Endodermal cell (in vitro differentiated cells): ENCODE measurements at places on chromosomes 3 and 15.

- DNase-seq = no peak
Observed at GRCh38 chr3:151347432-151347831, 18.1 kb upstream of the P2RY13 start.

- no peak for DNase-seq
Observed at GRCh38 chr15:40578892-40579291, 9.8 kb downstream of the RPUSD2 start.

DNA sequence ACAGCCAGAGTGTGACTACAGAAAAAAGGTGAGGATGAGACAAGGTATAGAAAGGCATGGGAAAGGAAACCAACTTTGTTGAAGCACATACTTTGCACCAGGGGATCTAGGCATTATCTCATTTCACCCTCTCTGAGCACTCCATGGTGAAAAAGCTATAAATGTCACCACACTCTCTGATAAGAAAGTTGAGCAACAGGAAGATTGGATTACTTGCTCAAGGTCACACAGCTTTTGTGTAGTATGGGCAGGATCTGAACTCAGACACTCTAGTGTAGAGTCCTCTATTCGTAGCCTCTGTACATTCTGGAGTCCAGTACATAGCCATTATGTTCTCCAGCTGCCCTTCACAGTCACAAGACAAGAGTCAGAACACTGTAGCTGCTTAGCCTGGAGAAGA is 163.4 kb upstream of the SEMA6D start:
- no peak for DNase-seq

- peak; percentile 89 for DNase-seq
Observed at GRCh38 chr3:47578119-47578632, 489 bp downstream of the CSPG5 start.

DNA sequence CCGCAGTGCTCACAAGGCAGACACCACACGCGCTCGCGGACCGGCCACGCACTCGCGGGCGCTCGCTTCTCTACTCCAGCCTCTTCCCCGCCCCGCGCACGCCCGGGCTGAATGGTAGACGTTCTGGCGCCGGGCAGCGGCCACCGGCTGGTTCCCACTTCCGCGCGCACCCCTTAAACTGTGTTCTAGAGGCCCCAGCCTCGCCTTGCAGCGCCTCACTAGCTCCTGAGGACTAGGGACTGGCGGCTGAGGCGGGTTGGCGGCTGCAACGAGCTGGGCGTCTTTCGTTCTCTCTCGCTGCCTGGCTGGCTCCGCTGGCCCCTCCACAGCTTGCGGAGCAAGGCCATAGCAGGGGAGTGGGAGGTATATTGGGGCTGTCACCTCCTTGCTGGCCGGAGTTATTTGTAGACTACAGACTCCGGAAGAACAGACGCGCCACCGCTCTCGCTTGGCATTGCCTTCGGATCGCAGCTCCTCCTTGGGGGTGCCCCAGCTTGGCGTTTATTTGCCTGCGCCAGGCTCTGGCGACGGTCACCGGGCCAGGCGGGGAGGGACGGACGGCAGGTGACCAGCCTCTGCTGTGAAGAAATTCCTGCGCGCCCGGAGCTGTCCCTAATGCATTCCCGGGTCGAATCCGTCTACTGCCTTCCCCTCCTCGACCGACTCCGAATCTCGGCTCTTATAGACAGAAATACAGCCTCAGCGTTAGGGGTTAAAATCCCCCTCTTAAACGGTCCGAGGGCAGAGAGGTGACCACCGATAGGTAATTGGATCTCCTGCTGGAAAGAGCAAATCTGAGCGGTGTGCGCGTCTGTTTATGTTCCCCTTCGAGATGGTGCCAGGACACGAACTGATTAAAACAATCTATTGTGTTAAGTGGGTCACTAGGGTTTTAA is 1.3 kb downstream of the GREM1 start:
- peak; percentile 77 for DNase-seq

DNA sequence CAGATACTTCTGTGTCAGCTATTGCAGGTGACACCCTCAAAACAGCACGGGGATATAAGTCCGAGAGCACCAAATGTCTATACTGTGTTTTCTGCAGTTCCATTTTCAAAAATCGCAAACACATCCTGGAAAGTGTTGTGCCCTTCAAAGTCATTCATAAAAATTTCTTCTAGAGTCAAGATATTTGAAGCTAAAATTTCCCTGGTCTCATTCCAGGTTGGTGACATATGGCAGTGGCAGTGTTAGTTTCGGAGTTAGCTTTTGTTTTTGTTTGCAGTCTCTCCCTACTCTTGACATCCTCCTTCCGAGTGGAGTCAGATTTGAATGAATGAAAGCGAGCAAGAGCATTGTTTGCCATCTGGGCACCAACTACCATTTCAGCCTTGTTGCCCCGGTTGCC is 3.2 kb upstream of the FSIP1 start:
- no peak for DNase-seq

- DNase-seq = peak; percentile 76
Observed at GRCh38 chr15:69410248-69410874, 3.8 kb upstream of the KIF23 start.

DNA sequence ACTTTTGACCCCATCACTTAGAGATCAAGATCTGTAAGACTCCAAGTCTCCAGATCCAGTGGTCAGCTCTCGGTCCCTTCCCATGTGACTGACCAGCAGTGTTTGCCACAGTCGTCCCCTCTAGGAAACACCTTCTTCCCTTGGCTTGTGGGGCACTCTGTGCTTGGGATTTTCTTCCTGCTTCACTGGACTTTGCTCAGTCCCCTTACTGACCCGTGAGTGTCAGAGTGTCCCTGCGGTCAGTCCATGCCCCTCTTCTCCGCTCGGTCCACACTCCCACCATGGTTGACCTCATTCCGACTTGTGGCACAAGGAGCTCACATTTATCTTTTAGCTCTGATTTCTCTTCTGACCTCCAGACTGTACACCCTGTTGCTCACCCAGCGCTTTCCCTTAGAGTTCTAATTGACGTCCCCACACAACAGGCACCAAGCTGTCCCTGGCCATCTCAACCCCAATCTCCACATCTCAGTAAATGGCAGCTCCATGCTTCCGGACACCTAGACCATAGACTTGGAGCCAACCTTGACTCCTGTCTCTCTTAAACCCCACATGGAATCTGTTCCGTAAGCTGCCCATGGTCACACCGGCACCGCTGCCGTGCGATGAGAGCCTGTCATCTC is 67.9 kb downstream of the APBA2 start:
- peak; percentile 17 for DNase-seq

DNA sequence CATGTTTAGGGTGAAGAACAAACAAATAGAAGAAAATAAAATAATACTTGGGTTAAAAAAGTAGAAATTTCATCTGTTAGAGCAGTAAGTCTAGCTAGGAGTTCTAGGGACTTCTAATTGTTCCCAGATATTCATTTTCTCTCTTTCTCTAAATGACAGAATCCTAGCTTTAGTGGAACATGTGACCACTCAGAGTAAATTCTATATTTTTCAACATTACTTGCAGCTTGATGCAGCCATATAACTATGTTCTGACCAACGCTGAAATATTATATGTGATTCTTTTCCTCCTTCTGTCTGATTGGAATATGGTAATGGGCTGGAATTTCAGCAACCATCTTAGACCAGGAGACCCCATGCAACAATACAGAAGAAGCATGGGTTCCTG is 8.1 kb downstream of the PTX3 start:
- no peak for DNase-seq
